ENCODE measurements at places on chromosomes 7 and 10.

DNA sequence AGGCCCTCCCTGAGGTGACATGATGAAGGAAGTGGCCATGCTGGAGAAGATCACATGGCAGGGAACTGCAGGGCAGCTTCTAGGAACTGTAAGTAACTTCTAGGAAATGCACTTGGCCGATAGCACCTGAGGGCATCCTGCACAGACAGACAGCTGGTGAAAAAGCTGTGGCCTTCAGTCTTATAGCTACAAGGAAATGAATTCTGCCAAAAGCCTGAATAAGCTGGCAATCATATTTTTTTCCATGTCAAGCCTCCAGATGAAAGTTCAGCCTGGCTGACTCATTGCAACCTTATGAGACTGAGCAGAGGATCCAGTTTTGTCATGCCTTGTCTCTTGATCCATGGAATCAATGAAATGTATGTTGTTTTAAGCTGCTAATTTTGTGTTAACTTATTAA, 91.1 kb upstream of the CACNA2D1 start:
- no peak for DNase-seq

DNA sequence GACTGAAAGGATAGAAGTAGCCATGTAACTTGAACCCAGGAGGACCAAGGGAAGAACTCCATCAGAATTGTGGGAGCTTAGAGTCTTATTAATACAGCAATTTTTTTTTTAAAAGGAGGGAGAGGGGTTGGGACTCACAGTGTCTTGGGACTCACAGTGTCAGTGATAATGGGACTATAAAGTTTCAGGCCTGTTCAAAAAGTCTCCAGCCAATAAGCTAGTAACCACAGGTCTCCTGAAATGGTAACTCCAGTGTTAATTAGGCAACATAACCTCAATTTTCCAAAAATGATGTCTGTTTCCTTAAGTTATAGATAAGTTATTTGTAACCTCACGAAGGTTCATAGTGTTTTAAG, 2.4 kb upstream of the HNRNPH3 start:
- DNase-seq: no peak

DNA sequence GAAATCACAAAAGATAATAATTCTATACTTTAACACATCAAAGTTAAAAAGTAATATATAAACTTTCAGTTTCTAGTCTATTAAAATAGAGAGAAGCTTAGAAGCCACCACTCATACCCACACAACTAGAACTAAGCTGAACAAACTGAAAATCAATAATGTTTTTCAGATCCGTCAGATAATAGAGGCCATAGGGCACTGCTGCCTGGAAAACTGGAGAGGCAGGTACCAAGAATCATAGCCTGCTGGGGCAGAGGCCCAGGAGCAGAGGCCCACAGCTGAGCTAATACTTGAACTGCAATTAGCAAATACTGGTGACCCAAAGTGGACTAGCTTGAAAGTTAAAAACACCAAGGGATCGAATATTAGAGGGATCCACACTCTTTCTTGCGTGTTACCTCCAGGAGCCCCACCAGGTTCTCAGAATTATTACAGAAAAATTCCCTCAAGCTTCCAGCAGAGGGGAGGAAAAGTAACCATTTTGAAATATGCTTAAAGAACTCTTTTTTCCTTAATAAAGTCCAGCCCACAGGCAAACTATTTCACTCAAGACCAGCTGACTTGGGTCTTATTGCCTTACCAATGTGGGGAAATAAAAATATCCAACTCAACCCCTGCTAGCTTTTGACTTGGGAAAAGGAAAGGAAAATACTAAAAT, 774.1 kb upstream of the IGFBP3 start:
- no peak for DNase-seq

DNA sequence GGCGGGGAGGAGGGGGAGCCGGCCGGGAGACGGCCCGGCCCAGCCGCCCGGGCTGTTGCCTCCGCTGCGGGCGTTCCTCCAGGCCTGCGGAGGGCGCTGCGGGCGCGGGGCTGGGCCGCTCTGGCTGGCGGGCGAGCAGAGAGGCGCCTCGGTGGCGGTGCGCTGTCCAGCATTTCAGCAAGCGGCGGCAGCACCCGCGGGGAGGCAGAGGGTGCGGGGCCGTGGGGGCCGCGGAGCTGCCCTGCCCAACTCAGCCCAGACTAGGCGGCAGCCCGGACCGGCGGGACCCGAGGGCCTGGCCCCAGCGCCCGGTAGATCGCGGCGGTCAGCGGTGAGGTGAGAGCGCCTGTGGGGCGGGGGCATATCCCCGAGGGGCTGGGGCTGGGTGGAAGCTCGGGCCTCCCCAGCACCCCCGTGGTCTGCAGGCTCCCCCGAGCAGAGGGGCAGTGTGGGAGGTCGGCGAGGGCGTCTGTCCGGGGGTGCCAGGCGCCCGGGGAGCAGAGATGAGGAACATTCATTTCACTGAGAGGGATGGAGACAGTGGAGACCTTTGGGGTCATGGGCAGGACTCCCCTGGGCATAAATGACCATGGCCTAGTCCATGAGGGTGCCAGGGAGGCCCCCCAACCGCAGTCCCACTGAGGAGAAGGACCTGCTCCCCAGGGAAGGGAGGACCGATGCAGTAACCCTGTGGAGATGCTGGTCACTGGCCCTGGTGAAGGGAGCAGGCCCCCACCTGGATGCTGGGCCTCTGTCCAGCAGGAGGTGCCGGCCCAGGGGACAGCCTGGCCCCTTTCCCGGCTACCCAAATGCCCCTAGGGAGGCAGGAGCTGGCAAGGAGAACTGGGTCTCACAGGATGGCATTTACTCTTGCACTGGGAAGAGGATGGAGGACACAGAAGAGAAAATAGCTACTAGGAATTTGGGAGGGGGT, at the start of gene SRRM3:
TSS of gene SRRM3 (plus strand) at position 165 of the 934 bp plus-strand sequence. CDS start 33,171 bp downstream, outside the sequence.
- DNase-seq: peak; percentile 83

DNA sequence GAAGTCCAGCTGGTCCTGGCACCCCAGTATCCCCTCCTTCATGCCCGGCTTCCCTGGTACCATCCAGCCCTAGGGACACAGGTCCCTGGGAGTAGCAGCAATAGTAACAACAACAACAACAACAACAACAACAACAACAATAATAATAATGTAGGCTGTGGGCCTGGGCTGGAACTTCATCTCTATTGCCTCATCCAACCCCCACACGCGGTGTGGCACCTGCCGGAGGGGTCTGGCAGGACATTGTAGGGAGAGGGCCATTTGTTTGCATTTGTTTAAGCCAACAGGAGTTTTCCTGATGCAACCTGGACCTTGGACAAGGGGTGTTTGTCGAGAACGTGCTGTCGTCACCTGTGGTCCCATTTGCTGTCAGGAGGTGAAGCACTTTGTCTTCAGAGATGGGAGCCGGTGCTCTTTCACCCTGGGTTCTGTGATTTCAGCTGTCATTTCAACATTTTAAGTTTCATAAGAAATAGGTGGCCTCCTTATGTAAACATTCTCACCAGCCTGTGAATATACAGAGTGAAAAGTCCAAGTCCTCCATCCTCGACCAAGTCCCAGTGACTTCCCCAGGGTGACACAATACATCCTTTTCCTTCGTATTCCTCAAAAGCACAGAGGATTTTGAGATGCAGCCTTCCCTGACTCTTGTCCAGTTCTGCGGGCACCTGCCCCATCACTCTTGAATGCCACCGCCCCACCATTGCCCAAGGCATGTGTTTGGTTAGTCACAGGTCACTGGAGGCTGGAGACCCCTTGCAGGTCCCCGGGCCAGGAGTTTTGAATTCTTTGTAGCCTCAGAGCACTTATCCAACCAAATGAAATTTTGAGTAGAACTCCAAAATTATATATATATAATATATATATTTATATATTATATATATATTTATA, 9.2 kb downstream of the LHPP start:
- DNase-seq: no peak

GRCh38 chr7:102216573-102217314, 69.9 kb upstream of the SH2B2 start:
- no peak for DNase-seq

- DNase-seq: peak; percentile 77
Measured at GRCh38 chr7:50812841-50813475, 30.3 kb upstream of the GRB10 start.

DNA sequence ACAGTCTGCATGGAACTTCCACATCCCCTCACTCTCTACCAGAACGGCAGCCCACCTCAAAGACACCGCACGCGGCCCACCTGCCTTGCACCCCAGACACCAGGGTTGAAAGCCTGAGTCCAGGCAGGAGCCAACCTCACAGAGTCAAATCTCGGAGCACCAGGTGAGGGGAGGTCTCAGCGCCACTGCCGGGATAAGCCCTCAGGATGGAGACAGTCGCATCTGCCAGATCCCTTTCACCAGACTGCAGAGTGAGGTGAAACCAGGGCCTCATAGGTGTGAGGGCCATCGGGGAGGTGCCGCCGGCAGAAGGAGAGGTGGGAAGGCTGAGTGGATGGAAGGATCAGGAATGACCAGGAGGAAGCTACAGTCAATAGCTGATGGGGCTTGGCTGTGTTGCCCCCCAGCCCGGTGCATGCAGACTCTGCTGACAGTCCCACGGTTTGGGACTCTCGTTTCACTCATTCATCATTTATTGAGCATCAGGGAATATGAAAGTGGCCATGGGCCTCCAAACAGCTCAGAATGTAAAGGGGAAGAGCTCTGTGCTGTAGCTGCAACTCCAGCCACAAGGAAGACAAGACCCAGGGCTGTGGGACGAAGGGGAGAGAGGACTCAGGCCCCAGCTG, 315.0 kb downstream of the PTPRN2 start:
- no peak for DNase-seq

- no peak for DNase-seq
Measured at GRCh38 chr7:121500360-121501058, 104.4 kb upstream of the FAM3C start.

- no peak for DNase-seq
Measured at GRCh38 chr7:106016331-106016730, 53.3 kb downstream of the CDHR3 start.

DNA sequence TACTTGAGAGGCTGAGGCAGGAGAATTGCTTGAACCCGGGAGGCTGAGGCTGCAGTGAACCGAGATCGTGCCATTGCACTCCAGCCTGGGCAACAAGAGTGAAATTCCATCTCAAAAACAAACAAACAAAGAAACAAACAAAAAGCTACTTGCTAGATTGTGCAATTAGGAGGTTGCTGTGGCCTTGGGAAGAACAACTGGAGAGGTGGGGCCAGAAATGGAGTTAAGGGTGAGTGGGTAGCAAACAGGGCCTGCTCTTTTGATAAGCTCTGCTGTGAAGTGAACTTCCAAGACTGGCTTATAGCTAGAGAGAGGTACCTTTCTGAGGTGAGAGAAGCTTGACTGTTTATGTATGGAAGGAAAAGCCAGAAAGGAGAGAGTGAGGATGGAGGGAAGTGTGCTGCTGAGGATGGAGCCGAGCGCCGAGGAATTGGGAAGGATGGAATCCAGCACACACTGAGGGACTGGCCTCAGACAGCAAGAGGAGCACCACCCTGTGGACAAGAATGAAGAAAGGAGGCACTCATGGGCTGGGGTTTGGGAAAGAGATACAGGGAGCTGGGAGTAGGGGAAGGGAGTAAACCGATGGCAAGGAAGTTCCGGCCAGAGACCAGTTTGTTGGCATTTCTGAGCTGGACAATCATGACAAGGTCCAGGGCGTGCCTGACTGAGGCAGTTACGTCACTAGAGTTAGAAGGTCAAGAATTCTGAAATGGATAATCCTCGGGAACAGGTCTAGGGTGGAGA, 7.0 kb upstream of the RPEL1 start:
- DNase-seq: no peak

GRCh38 chr7:25665903-25666670, 437.8 kb upstream of the NPVF start:
- no peak for DNase-seq

GRCh38 chr10:45495438-45496152, 121.6 kb downstream of the ALOX5 start:
- DNase-seq: no peak

DNA sequence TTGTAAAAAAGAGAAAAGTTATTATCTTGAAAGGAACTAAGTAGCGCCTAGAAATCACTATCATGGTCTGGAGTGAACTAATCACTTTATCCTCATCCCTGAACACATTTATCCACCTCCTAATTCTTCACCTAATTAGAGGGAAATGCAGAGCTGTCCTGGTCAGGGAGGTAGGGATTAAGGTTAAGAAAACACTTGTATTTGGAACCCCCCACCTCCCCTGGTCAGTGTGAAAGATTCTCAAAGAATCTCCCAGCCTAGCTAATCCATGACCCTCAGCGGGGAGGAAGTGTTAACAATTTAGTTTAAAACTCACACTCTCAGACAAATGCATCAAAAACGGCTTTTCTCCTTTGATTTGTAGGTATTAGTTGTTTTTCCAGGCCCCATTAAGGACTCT, 83.8 kb downstream of the FAM204A start:
- DNase-seq: no peak

GRCh38 chr7:123271856-123272255, 72.1 kb upstream of the SLC13A1 start:
- no peak for DNase-seq

GRCh38 chr10:35335133-35336083, 901 bp upstream of the CCNY start:
- DNase-seq: peak; percentile 16

- no peak for DNase-seq
Measured at GRCh38 chr10:101451667-101452069, 97.7 kb downstream of the BTRC start.

- peak; percentile 73 for DNase-seq
Measured at GRCh38 chr7:66319407-66319979, 114.4 kb downstream of the TPST1 start.

GRCh38 chr7:64877714-64878610, 25.1 kb upstream of the ZNF273 start:
- no peak for DNase-seq

DNA sequence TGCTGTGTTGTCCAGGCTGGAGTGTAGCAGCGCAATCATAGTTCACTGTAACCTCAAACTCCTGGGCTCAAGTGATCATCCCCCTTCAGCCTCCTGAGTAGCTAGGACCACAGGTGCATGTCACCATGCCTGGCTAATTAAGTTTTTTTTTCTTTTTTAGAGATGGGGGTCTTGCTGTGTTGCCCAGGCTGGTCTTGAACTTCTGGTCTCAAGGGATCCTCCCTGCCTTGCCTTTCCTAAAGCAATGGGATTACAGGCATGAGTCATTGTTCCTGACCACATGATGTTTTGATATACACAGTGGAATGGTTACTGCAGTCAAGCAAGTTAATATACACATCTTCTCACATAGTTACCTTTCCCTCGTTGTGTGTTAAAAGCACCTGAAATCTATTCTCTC, 140.3 kb downstream of the GPR85 start:
- no peak for DNase-seq

GRCh38 chr10:100886963-100887362, 25.8 kb upstream of the SLF2 start:
- DNase-seq: peak; percentile 94

DNA sequence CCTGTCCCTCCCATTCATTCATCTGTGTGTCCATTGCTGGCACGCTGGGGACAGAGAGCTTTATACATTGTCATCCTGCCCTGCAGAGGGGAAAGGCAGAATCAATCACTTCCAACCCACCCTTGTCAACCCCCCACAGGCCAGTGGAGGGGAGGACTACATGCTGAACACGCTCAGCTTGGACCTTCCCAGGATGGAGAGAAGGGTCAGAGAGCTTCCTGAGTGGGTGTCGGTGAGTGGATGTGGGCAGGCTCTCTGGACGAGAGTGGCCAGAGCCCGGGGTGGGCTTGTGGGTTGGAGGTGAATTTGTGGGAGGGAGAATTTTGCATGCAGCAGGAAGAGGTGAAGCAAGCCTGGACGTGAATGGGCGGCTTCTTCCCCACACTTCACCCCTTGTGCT, 93.9 kb downstream of the DNAJB6 start:
- DNase-seq: no peak

GRCh38 chr10:3222068-3222467, 49.5 kb upstream of the PITRM1 start:
- no peak for DNase-seq

- DNase-seq: no peak
Measured at GRCh38 chr7:2148814-2149213, 83.9 kb downstream of the MAD1L1 start.

- DNase-seq: no peak
Measured at GRCh38 chr7:32293833-32294232, 196.3 kb downstream of the LSM5 start.
